ENCODE measurements at places on chromosomes 11 and 22.

GRCh38 chr11:29629286-29629685 lies 387.5 kb downstream of the KCNA4 start:
- H3K27me3 ChIP-seq: no peaks in the 10 kb centered on the region
- DNase-seq: no peak
- H3K4me1 ChIP-seq: no peaks in the 10 kb centered on the region
- no peaks in the 10 kb centered on the region for H3K36me3 ChIP-seq

DNA sequence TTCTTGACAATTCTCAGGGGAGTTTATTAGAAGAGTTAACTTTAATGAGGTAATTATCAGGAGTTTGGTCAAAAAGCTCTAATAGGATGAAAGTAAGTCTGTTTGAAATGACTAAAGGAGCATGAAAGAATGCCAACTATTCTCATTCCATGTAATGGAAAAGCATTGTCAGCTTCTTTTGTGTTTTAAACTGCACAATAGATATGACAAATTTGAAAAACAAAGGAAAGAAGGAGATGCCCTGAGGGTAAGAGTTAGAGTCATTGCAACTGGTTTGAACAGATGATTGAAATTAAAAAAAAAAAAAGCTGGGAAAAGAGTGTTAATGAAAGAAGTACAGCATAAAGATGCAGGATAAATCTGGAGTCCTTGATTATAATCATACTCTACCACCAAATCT lies 296.8 kb upstream of the FOLH1 start:
- no peaks in the 10 kb centered on the region for H3K36me3 ChIP-seq
- DNase-seq: no peak
- no peak overlapping the region for H3K27ac ChIP-seq
- no peaks in the 10 kb centered on the region for H3K4me1 ChIP-seq
- no peaks in the 10 kb centered on the region for H3K27me3 ChIP-seq

DNA sequence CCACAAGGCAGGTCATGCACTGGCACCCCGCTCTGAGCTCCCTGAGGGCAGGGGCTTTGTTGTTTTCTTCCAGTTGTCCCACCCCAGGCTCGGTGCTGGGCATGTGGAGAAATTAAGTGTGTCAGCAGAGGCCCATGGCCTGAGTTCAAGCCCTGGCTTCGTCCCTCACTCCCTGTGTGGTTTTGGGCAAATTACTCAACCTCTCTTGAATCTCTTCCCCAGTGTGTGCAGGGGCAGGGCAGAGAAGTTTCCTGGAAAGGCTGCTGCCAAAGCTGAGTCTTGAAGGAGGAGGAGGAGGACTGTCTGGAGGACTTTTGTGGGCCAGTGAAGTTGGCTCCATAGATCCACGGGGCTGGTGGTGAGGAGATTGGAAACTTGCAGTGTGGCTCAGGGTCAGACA lies 138.1 kb upstream of the E2F8 start:
- no peak overlapping the region for H3K4me3 ChIP-seq
- peaks cover 12% of the 10 kb centered on the region for H3K27me3 ChIP-seq
- H3K27ac ChIP-seq: no peak overlapping the region
- no peak for DNase-seq
- no peaks in the 10 kb centered on the region for H3K4me1 ChIP-seq

DNA sequence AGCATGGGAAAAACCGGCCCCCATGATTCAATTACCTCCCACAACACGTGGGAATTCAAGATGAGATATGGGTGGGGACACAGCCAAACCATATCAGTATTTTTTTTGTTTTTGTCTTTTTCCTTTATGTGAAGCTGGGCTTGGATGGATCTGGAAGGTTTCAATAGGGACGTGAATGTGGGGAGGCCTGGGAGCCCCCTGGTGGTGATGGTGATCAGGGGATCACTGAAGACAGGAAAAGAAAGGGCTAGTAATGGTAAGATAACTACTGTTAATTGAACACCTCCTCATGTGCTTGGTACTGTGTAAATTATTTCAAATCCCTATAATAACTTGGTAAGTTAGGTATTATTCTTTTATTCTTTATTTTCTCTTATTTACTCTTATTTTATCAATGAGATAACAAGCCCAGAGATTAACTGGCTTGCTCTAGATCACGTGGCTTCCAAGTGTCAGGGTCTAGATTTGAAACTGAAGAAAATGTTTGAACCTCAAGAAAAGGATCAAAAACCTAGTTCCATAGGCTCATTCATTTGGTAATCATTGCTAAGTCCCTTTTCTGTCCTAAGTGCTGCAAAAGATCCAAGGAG lies 364.2 kb downstream of the TENM4 start:
- H3K27ac ChIP-seq: no peak overlapping the region
- no peaks in the 10 kb centered on the region for H3K27me3 ChIP-seq
- no peaks in the 10 kb centered on the region for H3K4me1 ChIP-seq
- H3K36me3 ChIP-seq: no peaks in the 10 kb centered on the region

GRCh38 chr22:47163481-47163855 lies 401.0 kb downstream of the TBC1D22A start:
- DNase-seq: no peak
- no peaks in the 10 kb centered on the region for H3K36me3 ChIP-seq

DNA sequence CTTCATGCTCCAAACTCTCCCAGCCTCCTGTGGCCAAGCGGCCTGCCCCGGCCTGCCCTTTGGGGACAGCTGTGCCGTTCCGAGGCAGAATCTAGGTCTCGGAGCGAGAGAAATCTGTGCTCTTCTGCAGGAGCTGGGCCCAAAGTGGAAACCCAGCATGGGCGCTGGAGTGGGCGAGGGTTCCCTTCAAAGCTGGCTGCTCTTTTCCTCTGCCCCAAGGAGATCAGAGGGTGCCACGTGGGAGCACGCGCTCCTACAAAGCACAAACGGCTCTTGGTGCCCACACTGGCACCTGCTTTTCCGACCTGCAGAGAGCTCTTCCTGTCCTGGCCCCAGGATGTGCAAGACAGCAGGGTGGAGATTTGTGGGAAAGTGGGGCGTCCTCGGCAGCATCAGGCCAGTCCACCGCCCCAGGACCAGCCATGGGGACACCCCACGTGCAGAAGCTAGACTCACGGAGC lies 6.9 kb downstream of the OSBPL5 start:
- H3K4me3 ChIP-seq: no peak overlapping the region
- DNase-seq: no peak
- peaks cover 40% of the 10 kb centered on the region for H3K4me1 ChIP-seq
- H3K36me3 ChIP-seq: no peaks in the 10 kb centered on the region
- no peaks in the 10 kb centered on the region for H3K27me3 ChIP-seq
